ENCODE measurements at places on chromosomes 2 and 18.

- DNase-seq = no peak
Measured at GRCh38 chr2:121831841-121832240, 76.4 kb downstream of the TSN start.

DNA sequence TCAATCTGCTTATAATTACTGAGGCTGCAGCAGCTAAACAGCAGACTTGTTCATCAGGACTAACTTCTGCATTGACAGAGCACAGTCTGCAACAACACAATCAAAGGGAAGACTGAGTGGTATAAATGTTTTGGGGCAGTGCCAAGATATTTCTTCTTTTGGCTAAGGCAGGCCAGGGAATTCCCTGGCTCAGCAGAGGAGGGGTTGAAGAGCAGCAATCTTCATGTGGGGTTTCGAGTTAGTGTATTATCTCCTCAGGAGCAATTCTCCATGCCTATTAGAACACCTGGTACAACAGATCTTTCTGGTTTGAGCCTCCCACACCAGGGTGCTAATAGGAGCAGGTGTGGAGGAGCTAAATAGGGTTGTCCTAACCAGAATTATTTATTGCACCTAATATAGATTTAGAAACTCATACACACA lies 103.0 kb upstream of the STK17B start:
- no peak for DNase-seq

- DNase-seq = no peak
Measured at GRCh38 chr18:13179566-13180113, 38.9 kb upstream of the LDLRAD4 start.

GRCh38 chr2:3189076-3189591 lies 188.5 kb downstream of the EIPR1 start:
- no peak for DNase-seq

GRCh38 chr2:174428214-174428613 lies 32.7 kb downstream of the SCRN3 start:
- no peak for DNase-seq

- no peak for DNase-seq
Measured at GRCh38 chr2:41943159-41943558, 104.7 kb upstream of the PKDCC start.

GRCh38 chr2:239369631-239370161 lies 31.1 kb downstream of the HDAC4 start:
- no peak for DNase-seq

- no peak for DNase-seq
Measured at GRCh38 chr2:72892506-72893173, 5.4 kb downstream of the SPR start.

DNA sequence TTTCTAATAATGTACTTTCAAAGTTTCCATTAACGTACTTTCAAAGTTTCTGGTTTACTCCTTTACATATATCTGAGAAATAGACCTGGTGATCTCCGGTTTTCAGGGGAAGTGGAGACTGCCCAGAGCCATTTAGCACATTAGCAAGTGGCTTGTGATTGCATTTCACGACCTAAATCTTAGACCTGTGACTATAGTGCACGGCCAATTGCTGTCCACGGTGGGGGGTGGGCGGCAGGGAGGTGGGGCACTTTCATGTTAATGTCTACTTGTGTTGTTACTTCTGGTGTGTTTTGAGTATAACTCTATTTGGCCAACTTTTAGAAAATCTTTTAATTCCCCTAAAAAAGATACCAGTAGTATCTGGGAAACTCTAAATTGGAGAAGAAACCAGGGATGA lies 11.3 kb downstream of the GATA6 start:
- DNase-seq = no peak

DNA sequence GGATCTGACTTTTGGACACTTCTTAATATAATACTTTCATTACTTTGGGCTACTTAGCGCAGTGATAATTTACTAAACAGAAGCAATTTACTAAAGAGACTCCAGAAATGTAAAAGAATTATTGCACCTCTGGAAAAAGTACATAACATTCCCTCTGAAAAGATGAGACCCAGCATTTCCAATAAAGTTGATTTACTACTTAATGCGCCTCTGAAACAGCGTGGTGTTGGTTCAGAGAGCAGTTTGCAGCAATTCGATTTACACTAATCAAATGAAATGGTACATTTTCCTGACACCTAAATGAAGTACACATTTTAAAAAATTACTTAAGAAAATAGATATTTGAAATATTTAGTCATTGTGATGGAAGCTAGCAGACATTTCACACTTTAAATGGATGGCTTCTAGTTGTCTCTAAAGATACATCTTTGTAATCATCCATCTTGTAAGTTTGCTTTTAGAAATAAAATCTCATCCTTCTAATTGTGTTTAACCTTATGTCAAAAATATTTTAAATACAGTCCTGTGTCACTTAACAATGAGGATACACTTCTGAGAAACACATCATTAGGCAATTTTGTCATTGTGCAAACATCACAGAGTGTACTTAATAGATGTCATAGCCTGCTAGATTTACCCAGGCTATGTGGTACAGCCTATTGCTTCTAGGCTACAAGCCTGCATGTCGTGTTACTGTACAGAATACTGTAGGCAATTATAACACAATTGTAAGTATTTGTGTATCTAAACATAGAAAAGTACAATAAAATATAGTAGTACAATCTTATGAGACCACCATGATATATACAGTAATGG lies 284.6 kb upstream of the UBE2E3 start:
- DNase-seq = no peak

GRCh38 chr2:32064021-32064601 lies 755 bp downstream of the SPAST start:
- DNase-seq = no peak

- no peak for DNase-seq
Measured at GRCh38 chr2:213846856-213847255, 562.6 kb downstream of the SPAG16 start.

- DNase-seq = no peak
Measured at GRCh38 chr2:80061881-80062280, 242.7 kb downstream of the LRRTM1 start.

- no peak for DNase-seq
Measured at GRCh38 chr2:215487002-215487372, 51.1 kb upstream of the FN1 start.
